ENCODE measurements at places on chromosomes 7 and 10.

DNA sequence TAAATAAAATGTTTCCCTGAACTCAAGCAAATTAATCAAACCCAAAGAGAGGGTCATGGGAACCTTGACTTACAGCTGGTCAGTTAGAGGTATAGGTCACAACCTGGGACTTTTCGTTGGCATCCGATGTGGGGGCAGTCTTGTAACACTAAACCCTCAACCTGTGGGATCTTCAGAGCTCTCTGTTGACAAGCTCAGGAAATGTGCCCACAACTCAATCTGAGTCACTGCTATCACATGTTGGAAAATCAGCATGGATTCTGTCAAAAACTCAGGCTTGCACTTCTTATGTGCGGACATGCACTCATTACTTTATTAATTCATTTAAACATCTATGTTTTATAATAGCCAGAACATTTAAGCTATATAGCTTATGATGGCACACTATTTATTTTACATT, 424.6 kb upstream of the SORCS1 start:
- no peak for DNase-seq

DNA sequence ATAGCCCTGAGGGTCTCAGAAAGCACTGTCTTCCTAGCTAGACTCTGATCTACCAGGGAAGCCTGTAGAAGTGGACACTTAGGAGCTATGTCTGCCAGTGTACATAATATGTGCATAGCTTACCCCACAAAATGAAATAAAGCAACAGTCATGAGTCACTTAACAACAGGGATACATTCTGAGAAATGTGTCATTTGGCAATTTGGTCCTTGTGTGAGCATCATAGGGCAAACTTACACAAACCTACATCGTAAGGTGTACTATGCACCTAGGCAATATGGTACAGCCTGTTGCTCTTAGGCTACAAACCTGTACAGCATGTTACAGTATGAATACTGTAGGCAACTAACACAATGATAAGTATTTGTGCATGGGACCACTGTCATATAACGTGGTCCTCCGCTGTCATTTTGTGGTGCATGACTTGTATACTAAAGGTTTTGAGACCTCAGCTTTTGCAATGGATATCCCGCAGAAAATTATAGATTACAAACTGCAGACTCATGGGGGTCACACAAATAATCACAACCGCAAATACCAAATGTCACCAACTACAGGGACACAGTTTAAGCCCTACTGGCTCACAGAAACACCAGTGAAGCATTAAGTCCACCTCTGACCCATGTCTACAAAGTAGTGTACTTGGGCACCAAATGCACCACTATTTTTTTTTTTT, 1.7 kb downstream of the URGCP start:
- DNase-seq, result no peak

- no peak for DNase-seq
Observed at GRCh38 chr10:14124941-14125340, 205.8 kb downstream of the FRMD4A start.

GRCh38 chr10:79488336-79488735, 24.0 kb upstream of the EIF5AL1 start:
- DNase-seq, result no peak

- no peak for DNase-seq
Observed at GRCh38 chr10:30368065-30368718, 19.1 kb upstream of the MTPAP start.

DNA sequence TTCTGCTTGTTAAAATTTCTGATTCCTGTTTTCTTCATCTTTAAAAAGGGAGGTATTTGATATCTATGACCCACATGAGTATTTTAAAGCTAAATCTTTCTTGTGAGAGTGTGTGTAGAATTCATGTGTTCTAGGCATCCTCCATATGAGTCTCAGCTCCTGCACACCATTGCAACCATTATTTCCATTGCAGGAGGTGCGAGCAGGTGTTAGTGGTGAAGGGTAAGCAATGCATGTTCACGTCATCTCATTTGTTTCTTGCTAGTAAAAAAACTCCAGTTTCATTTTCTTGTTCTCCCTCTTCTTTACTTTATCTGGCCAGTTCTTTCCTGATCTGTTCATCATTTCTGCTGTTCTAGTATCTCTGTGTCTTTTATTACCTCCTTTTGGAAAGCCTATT, 100.5 kb downstream of the ADRA2A start:
- DNase-seq, result no peak

DNA sequence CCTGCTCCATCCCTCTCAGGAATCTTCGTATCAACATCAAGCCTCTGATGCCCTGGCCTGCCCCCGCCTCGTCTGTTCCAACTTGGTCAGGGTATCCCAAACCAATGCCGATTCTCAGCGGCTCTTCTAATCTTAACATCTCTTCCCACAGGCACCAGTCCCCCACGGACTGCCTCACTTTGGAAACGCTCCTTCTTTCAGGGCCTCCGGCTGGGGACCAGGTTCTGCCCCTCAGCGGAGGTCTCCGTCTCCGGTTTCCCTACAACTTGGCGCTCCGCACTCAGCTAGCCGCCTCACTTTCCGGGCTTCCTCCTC, 488 bp downstream of the ABCF2 start:
- no peak for DNase-seq

DNA sequence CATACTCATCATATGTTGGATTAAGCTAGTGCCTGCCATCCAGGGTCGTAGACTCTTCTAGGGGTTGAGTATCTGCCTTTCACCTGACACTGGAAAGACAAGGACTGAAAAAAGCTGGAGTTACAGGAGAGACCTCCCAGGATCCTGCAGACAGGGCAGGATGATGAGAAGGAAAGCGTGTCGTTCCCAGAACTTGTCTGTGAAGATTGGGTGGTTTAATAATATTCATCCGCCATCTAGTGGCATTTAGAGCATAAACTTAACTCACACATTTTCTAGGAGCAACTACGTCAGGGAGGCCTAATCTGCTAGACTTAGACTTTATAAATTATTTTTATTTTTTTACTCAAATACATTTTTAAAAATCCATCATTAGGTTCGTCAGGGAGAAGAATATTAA, 59.6 kb downstream of the ADRB1 start:
- DNase-seq, result no peak

DNA sequence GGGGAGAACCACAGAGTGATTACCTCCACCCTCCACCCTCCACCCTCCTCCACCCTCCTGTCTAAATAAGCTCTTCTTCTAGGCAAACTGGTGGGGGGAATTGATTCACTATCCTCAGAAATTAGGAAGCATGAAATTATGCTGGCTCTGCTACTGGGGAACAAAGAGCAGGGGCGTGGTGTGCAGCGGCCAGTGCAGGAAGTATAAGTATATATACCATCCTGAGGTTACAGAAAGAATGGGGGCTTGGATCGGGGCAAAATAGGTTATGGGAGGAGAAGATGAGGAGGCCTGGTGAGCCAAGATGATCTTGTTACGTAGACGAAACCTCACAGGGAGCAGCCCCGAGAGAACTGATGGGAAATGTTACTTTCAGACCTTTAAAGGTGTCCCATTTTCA, 49.1 kb downstream of the SYPL1 start:
- no peak for DNase-seq

DNA sequence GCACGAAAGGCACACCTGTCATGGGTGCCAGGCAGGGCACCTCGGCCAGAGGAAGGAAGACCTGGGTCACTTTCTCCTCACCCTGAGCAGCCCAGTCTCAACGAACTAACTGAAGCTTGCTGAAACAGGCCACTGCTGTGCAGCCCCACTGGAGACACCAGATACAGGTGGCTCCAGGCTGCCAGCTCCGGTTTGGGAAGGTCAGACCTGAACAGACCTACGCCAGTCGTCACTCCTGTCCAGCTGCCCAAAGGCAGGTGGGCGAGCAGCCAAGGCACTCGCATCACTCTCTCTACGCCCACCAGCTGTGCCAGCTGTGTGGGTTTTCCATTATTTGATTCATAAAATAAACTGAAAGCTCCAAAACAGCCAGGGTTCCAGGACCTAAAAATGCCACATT, 256.1 kb downstream of the ZMYND11 start:
- no peak for DNase-seq

- DNase-seq, result no peak
Observed at GRCh38 chr7:156582591-156583123, 57.9 kb upstream of the RNF32 start.

- DNase-seq, result no peak
Observed at GRCh38 chr7:16780596-16780995, 24.2 kb downstream of the AGR2 start.

DNA sequence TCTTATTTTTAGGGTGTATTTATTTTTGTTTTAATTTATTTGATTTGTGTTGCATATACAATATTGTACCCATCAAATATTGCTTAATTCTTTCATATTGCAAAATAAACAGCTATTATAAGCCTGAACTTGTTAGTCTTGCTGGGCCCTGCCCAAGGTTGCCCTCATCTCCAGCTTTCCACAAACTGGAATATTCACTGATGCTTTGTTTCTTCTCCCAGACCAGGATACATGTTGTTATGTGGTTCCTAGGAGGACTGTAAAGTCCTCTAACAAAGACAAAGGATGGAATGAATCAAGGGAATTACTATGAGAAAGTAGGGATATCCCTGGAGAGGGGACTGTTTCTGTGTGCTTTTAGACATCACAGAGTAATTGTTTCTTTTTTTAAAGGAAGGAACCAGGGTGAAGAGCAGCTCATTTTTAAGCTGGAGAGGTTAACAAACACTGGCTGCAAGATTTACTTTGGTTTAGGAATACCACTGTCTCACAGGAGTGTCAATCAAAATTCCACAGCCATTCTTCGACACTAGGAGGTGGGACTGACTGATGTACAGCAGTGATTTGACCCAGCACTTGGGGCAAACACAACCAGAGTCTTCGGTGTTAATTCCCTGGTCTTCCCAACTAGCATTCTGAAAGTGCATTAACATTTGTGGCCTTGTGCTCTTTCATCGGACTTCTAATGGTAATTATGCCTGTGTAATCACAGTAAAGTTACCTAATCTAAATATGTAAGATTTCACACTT, 14.8 kb upstream of the CD36 start:
- no peak for DNase-seq

DNA sequence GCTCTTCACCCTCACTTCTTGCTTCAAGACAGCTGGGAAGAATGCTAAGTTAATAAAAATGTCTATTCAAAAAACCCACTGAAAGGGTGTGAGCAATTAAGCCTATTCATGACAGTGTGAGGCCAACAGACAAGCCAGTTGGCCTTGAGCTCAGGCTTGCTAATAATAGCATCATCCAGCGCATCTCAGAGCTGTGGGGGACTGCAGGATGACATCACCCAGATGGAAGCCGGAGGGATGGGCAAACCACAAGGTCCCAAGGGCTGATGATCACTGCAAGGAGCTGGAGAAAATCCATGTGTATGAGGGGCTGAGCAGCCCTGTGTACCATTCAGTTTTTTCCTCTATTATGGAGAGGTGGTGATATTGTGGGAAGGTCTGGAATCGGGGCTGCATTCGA, 770.4 kb downstream of the TNS3 start:
- no peak for DNase-seq

DNA sequence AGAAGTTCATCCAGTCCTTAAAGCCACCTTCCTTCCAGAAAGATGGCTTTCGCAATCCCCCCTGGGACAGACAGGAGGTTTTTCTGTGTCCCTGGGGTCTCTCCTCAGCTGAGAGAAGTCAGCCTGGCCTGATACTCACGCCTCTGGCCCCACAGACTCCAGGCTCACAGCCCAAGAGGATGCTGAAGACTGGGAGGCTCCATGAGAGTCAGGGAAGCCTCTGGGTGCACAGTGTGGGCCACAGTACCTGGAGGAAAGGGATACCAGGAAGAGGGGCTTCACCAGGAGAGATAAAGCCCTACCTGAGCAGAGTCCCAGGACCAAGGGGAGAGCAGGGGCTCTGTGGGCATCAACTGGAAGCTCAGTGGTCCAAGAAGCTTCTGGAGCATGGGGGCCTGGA, 324.4 kb downstream of the GRID1 start:
- no peak for DNase-seq

DNA sequence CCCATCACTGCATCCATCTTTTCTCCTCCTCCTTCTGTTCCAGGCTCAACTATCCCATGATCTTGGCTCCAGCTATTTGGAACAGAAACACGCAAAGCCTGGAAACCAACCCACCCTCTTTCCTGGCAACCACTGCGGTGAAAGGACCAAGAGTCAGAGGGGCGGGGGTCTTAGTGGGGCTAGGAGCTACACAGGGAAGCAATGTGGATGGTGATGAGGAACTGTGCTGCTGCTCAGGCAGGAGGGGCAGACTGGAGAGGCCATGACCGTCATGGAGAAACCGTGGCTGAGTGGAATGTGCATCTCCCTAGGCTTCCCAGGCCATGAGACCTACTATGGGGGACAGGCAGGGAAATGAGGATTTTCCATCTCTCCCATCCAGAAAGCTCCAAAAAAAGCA, 25.6 kb downstream of the PLAC9 start:
- no peak for DNase-seq

DNA sequence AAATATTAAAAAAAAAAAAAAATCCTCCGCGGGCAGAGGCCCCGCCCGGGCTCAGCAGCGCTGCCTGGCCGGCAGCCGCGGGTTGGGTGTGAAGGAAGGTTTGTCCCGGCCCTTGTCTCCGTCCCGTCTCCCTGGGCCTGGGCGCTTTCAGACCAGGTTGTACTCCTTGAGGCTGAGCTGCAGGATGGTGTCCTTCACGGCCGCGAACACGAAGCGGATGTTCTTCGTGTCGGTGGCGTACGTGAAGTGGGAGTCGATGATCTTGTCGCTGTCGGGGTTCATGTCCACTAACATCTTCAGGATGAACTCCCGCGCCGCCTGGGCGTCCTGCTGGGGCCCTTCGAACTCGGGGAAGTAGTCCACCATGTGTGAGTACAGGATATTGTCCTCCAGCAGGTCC, 123.7 kb upstream of the KCTD7 start:
- DNase-seq, result no peak

DNA sequence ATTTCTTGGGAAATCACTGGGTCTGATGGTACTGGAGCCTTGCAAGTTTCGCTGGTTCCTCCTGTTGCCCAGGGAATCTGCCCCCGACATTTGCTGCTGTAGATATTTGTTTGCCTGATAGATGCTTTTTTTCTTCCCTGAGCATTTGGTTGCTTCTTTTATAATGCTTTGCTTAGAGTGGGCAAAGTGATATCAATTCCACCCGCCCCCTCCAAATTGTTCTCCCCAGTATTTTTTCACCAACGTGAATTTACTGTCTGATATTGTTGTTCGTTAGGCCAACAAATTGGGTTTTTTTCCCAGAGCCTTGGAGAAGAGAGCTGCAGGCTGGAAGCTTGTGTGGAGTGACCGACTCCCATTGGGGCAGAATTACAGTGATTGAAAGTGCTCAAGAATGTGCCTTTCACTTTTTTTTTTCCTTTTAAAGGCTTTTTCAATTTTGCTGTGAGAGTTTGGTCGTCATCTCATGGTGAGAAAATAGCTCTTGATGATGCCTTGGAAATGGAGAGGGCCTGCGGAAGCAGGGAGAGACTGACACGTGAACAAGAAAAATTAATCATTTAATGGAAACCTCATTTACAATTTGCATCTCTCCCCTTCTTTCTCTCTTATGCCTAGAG, 2.5 kb downstream of the GRK5 start:
- DNase-seq, result no peak
